ENCODE measurements at places on chromosomes 5 and 9.
A peak's percentile ranks its signal among the peaks of the same experiment; 100 is the strongest.

DNA sequence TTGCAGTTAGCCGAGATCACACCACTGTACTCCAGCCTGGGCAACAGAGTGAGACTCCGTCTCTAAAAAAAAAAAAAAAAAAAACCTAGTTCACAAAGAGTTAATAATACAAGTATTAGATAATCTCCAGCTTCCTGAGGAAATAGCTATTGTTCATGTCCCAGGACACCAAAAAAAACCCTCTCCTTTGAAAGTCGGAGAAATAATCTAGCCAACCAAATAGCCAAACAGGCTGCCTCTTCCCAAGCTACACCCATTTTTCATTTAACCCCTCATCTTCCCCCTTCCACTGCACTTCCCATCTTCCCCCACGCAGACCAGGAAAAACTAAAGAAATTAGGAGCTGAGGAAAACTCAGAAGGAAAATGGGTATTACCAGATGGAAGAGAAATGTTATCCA, 23.6 kb downstream of the CNOT8 start:
- no peak for DNase-seq

DNA sequence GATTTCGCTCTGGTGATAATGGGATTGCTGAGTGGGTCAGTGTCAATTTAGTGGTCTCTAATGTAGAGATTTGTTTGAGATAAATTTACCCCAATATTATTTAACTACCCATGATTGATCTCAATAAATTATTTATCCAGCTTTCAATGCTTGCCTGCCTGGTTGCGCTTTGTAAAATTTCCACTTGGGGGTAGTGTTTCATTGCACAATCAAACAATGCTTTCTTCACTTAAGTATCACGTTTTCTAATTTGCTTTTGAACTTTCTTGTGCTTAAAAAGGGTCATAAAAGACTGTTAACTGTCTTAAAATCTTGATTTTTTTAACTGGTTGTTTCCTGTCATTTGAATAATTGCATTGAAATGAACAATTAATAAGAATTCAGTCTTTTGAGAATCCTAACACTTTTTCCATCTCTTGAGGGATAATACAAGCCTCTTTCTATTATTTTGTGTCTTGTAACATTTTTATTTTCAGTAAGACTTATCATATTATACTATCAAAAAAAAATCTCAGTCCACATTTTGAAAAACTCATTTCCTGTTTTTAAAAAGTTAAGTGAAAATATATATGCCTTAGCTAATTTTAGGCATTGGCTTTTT, 18.7 kb downstream of the HSD17B4 start:
- DNase-seq: peak; percentile 67

GRCh38 chr9:99822109-99822805, 572 bp downstream of the NR4A3 start:
- DNase-seq: peak; percentile 33

DNA sequence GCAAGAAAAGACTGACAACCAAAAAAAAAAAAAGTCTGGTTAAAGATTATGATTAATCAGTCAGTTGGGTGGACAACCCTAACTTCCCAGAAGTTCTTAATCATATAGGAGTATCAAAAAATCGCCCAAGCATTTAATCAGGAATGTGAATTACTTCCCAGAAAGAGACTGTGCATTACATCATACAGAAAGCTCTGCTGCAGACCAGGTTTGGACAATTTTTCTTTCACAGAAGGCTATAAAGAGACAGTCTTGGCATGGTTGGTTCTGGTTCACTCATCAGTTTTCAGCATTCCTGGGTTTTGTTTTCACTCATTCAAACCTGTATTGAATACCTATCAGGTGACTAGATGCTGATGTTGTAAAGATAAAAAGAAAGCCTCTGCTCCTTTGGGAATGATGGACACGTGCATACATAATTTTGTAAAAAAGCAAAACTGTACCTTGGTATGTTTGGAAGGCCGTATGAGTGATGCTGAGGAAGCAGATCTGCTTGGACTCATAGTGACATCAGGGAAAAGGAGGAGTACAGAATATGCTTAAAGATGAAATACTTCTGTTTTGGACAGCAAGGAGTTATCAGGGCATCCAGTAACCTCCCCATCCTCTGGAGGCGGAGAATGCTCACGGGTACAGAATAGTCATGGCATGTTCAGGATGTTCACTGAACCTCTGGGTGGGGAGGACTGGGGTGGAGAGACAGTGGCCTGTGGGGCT, 178.4 kb downstream of the GNA14 start:
- no peak for DNase-seq

DNA sequence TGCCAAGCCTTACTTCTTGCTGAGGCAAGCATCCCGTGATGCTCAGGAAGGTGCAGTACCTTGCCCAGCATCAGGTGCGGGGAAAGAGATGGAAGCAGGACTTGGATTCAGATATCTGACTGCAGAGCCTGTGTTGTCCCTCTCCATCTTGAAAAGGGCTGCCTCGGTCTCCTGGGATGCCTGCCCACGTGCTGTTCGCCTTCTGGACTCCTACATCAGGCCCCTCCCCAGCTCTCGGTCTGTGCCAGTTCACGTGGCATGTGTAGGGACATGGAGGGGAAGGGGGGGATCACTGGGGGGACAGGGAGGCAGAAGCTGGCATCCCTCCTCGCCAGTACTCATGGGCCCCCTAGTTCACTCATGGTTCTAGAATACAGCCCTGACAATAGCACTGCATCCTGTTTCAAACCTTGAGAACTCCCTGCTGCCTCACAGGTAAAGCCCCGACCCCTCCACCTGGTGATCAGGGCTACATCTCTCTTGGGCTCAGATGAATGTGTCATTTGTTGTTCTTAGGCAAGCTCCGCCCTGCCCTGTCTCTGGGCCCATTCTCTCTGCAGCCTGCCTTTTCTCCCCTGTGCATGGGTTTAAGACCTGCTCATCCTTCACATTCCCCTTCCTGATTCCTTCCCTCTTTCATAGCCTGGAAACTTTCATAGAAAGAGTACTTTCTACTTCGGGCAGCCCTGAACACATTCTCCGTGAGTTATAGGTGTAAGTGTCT, 38.9 kb upstream of the SLC25A51 start:
- DNase-seq: no peak
